Stimulated activated CD4-positive, alpha-beta T cell treated with anti-CD3 and anti-CD28 coated beads, Interleukin-15, amount 100 ng/mL, for 48 hours (primary cell): ENCODE measurements at places on chromosomes 2 and 18.

DNA sequence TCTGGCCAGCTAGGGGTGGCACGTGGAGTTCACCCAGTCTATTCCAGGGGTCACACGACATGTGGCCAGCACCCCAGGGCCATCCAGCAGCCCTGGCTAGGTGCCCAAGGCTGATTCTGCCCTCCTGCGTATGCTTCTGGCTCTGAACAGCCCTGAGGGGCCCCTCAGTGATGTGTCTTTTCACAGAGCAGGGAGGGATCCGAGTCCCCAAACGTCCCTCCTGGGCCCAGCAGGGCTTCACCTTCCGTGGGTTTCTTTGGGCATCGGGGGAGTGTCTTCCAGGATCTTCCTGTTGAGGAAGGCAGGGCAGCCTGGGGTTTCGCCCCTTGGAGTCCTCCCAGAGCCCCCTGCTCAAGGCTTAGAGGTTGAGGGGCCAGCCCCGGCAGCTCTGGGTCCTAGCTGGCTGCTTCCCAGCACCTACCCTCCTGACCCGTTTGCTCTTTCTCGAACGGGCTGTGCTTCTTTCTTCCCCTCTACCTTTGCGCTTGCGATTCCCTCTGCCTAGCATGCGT, 165.9 kb downstream of the DYSF start:
- no peak for DNase-seq

- DNase-seq, result no peak
Measured at GRCh38 chr2:120641366-120641771, 94.3 kb upstream of the GLI2 start.

DNA sequence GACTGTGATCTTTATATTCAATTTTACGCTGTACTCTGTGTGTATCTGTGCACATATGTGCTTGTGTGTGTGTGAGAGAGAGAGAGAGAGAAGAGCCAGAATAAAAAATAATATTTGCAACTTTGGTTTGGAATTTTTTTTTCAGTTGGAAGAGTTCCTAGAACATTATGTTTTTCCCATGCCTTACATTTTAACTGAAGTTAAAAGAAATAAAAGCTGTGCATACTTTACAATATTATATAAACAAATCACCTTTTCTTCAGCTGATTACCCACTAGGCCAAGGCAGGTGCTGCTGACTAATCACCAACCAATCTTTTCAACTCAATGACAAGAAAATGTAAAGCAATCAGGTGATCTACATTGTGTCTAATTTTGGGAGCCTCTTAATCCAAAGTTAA, 366.3 kb downstream of the NYAP2 start:
- DNase-seq, result no peak

DNA sequence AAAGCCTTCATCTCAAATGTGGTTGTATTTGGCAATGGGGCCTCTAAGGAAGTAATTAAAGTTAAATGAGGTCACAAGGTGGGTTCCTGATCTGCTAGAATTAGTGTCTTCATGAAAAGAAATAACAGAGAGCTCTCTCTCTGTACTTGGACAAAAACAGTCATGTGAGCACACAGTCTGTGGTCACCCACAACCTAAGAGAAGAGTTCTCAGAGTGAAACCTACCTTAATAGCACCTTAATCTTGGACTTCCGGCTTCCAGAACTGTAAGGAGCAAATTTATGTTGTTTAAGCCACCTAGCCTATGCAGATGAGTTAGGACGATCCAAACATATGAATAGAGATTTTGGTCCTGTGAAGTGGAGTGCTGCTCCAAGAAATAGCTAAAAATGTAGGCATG, 758.9 kb downstream of the LRRTM4 start:
- no peak for DNase-seq

DNA sequence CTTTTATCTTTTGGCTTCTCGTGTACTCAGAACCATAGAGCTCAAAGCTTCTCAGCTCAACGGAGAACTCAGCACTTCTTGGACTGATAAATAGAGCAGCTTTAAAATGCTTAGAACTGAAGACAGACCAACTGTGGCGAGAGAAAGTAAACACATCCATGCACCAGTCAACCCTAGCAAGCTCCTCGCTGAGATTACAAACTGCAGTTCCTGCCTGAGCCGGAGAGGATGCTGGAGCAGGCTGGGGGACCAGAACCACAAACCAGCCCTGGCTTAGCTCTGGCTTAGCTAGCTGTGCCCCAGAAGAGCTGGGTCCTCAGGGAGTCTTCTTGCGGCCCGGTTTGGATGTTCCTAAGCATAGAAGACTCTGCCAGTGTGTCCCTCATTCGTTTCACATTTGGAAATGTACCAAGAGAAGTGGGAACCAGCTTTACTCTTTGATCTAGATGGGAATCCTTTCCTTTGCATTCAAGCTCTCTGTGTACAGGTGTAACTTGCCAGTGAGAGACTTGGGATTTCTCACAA, 5.6 kb downstream of the PAX8 start:
- no peak for DNase-seq

GRCh38 chr2:226909126-226909525, 73.3 kb downstream of the RHBDD1 start:
- DNase-seq, result no peak

GRCh38 chr2:220935789-220936321, 636.2 kb downstream of the EPHA4 start:
- DNase-seq, result peak; percentile 2

- DNase-seq, result no peak
Measured at GRCh38 chr18:331221-331821, 63.5 kb upstream of the THOC1 start.

- DNase-seq, result no peak
Measured at GRCh38 chr2:20600756-20601325, 50.1 kb downstream of the HS1BP3 start.

DNA sequence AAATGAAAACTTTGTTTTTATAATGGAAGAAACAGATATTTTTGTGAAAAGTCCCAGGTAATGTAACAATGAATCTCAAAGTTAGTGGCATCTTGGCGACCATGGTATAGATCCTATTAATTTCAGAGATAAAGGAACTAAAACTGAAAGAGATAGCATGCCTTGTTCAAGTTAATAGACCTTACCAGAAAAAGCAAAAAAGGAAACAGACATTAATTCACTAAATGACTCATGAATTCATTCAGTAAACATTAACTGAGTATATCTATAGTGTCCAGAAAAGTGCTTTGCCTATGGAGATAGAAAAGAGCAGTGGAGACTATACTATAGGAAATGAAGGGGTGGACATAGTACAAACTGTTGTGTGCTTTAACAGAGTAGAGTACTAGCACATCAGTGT, 763.3 kb downstream of the TRIB2 start:
- DNase-seq, result no peak

- DNase-seq, result no peak
Measured at GRCh38 chr2:97747285-97747684, 33.9 kb downstream of the ZAP70 start.

GRCh38 chr2:227855440-227855839, 16.0 kb upstream of the DAW1 start:
- DNase-seq, result no peak

DNA sequence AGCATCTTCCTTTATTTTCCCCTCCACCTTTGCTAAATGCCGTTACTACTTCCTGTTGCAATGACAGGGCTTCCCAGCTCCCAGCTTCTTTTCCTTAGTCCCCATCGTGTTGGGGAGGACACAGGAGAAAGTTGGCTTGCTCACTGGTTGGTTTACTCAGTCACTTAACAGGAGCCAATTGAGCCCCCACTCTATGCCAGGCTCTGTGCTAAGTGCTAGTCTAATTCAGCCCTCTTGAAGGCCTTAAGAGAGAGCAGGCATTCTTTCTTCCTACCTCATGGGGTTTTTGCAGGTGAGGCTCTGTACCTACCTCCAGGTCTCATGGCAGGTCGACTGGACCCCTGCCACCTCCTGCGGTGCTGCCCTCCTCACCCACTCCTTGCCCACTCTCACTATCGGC, 20.1 kb downstream of the TANC1 start:
- DNase-seq, result no peak

- no peak for DNase-seq
Measured at GRCh38 chr18:11585596-11585995, 23.8 kb upstream of the SLC35G4 start.
